Liver (tissue), 10 donors: ENCODE measurements at places on chromosomes 1 and 21.

DNA sequence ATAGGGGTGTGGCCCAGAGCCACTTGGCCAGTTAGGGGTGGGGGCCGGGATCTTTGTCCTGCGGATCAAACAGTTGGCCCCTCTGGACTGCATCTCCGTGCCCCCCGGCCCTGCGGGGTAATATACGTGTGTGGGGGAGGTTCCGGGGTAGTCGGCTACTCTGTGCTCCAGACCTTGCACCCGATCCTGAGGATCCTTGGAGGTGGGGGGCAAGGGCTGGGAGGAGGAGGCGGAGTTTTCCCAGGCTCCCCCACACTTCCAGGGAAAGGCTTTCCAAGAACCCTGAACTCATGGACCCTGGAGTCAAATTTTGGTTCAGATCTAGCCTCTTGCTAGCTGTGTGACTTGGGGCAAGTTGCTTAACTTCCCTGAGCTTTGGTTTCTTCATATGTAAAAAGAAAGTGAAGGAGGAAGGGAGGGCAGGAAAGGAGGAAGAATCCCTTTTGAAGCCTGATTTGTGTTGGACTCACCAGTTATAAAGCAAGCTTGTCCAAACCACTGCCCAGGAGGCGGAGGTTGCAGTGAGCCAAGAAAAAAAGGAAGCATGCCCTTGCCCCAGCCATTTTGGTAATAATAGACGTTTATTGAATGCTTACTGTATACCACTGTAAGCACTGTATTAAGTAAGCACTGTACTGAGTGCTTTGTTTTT, 686 bp downstream of the MIIP start:
- no peak for DNase-seq

DNA sequence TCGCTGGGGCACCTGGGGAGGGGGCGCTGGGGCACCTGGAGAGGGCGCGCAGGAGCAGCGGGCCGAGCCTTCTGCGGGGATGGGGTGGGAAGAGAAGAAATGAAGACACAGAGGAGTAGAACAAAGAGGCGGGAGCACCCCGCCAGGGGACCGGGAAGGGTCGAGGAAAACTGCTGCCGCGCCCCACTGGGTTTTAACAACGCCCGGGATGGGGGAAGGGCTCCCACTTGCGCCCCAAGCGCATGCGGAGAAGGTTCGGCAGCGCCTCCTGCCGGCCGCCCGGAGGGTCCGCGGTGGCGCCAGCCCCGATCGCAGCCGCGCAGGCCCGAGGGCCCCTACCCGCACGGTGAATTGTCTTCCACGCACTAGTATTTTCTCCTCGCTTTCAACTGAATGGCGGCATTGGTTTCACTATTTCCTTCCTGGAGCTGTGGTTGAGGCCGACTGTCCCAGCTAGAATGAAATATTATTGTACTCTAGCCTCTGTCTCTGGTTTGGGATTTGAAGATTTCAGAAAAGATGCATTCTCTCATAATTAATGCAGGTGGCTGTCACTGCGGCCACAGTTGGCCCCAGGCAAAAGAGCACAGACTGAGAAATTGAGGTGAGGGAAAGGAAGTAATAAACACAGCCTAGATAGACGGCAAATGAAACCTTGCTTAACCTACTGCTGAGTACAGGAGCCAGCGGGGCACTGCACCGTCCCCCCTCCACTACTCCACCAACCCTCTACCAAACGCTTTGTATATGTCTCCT, 57.3 kb downstream of the MAB21L3 start:
- DNase-seq, result peak; percentile 86

GRCh38 chr1:42774928-42775526, 8.0 kb downstream of the C1orf50 start:
- no peak for DNase-seq

GRCh38 chr1:10530281-10530740, 55.6 kb downstream of the PEX14 start:
- peak; percentile 66 for DNase-seq

DNA sequence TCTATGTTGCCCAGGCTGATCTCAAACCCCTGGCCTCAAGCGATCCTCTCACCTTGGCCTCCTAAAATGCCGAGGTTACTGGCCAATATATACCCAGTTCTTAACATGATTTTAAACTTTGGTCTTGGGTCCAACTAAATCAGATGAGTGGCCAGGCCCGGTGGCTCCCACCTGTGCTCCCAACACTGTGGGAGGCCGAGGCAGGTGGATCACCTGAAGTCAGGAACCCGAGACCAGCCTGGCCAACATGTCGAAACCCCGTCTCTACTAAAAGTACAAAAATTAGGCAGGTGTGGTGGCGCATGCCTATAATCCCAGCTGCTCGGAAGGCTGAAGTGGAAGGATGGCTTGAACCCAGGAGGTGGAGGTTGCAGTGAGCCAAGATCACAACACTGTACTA, 29.6 kb downstream of the TOMM20 start:
- no peak for DNase-seq

GRCh38 chr1:31742462-31743212, 21.5 kb downstream of the ADGRB2 start:
- DNase-seq, result no peak

DNA sequence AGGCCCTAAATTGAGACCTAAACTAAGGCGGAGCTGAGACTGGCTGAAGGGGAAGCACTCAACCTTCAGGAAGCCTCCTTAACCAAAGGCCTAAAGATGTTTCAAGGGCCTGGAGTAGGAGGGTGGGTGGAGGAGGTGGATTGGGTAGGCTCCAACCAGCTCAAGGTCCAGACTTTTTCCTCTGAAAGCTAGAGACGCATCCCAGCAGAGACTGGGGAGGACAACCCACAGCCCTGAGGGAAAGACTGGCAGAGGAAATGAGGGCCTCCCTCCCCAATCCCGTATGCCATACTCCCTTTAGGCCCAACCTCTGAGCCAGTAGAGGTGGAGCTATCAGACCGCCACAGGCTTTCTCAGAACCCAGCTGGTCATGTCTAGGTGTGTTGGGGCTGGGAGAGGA, 1.1 kb downstream of the ECM1 start:
- DNase-seq, result no peak

- no peak for DNase-seq
These were observed 493.2 kb downstream of the PTPRC start for GRCh38 chr1:199132006-199132405.

DNA sequence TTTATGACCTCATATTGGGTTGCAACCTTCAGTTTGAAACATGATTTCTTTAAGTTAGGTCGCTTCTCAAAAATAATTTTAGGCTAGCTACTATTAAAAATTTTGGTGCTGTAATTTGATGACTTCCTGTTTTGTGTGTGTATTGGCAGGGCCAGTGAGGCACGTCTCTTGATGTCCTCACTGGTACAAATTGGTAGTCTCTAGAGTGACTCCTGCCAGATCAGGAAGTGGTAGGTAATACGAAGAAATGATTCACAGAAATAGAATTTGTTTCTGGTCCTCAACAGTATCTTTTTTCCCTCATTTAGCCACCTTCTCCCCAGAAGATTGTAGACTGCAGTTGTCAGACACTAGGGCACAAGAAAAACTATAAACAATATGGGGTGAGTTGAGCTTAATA, 120.9 kb upstream of the KIAA1614 start:
- no peak for DNase-seq

DNA sequence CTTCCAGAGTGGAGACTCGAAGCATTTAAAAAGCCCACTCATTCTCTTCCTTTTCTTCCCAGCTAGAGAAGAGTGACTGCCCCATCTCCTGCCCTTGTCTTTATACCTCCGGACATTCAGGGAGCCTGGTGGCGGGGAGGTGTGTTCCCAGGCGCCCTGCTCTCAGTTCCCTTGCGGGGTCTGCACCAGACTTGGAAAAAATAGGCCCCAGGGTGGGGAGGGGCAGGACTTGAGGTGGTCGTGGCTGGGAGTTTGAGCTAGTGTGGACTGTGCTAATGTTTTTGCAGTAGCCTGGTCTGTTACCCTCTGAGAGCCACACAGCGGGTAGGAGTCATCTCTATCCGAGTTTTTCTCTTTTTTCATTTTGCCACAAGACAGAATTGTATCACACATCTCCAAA, 139.1 kb downstream of the PEX14 start:
- no peak for DNase-seq

- no peak for DNase-seq
These were observed 7.7 kb downstream of the WNT9A start for GRCh38 chr1:227939791-227940771.

GRCh38 chr1:219875860-219876259, 52.5 kb downstream of the SLC30A10 start:
- no peak for DNase-seq

DNA sequence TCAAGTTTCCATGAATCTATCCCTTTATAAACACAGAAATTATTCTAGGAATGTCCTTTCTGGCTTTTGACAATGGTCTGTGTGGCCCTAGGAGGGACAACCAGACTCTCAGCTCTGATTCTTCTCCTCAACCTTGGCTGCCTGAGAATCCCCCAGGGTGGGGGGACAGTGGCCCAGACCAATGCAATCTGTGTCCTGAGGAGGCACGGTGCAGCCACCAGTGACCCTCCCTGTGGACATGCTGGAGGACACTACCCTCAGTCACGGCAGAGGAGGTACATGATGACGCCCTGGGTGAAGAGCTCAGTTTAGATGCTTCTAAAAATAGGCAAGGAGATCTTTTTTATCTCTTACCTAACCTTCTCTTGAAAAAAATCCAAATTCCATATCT, 91.7 kb downstream of the PGBD5 start:
- no peak for DNase-seq

DNA sequence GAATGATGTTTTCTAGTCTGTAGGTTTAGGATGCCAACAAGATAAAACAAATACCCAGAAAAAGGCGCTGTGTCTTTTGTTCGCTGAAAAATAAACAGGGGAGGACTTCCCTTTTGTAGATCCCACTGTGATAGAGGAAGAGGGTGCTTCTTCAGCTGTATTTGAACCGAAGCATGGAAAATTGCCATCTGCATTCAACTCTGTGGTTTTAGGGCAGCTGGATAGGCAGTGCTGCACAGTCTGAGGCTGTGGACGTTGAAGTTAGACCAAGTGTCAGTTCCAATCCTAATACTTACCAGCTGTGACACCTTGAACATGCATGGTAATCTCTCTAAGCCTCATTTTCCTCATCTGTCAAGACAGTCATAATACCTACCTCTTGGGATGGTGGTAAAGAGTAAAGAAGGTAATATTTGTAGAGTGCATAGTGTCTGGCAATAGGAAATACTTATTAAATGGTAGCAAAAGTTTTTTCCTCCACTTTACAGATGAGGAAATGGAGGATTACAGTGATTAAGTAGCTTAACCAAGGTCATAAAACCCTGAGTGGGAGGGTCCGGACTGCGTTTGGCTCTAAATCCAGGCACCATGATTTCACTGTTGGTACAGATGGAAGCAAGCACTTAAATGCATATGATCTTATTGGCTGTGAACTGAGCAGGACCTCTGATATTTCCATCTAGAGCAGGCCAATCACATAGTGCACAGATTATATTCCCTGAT, 48.5 kb downstream of the UTP25 start:
- DNase-seq, result no peak

- no peak for DNase-seq
These were observed 178.7 kb upstream of the RUNX1 start for GRCh38 chr21:35227786-35228185.

- DNase-seq, result no peak
These were observed 340.3 kb downstream of the BRINP2 start for GRCh38 chr1:177511036-177511435.
